T47D (cell line): ENCODE measurements at places on chromosomes 1 and 21.

DNA sequence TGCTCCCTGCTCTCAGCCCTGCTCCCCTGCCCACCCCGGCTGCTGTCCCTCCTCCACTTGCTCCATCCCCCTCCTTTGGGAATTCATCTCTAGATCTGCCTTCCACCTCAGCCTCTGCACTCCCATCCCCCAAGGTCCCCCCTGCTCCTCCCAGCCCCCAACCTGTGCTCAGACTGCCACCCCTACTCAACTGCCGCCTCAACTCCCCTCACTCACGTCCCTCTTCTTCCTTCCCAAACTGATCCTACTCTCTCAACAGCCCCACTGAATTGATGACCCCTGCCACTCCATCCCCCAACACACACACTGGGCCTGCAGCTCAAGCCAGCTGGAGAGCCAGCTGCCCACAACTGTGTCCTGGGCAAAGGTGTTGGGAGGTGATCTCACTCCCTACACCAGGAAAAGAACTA is 15.8 kb upstream of the ETV3L start:
- DNase-seq, result no peak

GRCh38 chr1:1157914-1158710 is 15.6 kb upstream of the TTLL10 start:
- peak; percentile 44 for DNase-seq

DNA sequence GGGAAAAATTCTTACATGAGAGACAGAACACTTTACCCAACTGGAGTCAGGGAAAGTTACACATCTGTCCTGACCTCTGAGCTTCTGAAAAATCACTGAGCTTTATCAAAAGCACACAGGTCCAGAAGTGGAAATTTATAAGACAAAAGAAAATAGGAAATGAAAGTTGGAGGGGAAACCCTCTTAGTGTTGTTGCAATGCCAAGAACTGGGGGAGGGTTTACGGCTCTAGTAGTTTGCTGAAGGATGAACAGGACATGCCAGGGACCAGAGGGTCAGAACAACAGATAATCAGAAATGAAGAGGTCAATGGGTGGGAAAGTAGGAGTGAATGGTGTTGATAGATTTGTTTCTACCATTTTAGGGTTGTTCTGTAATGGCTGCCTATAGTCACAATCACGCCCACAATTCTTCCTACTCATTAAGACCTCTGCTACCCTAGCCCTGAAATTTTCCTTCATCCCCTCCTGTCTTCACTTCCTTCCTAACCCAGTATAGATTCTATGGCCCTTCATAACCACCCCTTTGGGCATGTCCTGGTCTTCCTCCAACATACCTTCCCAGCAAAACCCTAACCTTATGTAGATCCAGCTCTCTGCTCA is 30.3 kb upstream of the FMOD start:
- DNase-seq, result no peak

DNA sequence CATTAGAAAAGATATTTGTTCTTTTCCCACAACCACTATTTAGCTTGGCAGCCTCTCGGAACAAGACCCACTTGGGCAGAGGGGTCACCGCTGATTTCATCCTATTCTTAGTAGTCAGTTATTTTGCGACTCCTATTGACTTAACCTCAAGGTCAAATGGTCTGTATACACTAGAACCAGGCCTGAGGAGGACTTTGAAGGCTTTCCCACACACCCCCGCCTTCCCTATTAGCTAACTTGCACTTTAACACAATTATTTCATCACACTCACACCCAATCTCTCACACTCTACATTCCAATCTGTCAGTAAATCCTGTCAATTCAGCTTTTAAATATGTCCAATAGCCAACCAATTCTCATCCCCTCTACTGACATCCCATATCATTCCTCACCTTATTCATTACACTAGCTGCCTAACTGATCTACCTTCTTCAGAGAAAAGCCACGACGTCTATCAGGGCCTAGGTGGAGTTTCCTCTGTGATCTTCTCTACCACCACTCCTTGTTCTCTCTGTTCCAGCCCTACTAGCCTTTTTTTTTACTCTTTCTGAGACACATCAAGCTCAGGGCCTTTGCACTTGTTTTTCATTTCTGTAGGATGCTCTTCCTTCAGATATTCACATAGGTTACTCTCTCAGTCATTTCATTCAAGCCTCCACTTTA is 1.0 kb upstream of the NIBAN1 start:
- no peak for DNase-seq

DNA sequence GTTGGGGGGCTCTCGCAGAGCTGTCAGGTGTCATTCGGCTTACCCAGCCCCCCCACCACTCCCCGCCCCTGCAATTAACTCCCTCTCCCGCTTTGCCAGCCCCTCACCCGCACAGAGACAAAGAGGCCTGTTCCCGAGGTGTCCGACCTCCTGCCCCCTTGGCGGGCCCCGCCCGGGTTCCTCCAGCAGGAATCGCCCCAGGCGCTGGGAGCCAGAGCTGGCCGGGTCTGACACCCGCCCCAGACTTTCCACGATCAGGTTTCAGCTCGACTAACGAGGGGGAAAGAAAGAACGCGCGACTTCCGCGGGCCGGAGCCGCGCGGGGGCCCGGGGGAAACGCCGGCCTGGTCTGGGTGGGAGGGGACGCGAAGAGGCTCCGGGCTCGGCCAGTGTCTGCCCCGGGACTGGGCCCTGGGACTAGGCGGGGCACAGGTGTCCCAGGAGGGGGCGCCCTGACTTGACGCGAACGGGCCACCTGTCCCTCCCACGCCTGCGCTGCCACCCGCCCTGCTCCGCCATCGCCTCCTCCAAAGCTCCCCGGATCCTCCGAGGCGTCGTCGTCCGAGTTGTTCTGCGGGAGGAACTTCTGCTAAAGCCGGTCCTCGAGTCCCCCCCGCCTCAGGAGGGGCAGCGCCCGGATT is 36.4 kb upstream of the HHAT start:
- peak; percentile 88 for DNase-seq

- no peak for DNase-seq
These were observed 25.3 kb downstream of the DPH5 start for GRCh38 chr1:101000131-101000873.

DNA sequence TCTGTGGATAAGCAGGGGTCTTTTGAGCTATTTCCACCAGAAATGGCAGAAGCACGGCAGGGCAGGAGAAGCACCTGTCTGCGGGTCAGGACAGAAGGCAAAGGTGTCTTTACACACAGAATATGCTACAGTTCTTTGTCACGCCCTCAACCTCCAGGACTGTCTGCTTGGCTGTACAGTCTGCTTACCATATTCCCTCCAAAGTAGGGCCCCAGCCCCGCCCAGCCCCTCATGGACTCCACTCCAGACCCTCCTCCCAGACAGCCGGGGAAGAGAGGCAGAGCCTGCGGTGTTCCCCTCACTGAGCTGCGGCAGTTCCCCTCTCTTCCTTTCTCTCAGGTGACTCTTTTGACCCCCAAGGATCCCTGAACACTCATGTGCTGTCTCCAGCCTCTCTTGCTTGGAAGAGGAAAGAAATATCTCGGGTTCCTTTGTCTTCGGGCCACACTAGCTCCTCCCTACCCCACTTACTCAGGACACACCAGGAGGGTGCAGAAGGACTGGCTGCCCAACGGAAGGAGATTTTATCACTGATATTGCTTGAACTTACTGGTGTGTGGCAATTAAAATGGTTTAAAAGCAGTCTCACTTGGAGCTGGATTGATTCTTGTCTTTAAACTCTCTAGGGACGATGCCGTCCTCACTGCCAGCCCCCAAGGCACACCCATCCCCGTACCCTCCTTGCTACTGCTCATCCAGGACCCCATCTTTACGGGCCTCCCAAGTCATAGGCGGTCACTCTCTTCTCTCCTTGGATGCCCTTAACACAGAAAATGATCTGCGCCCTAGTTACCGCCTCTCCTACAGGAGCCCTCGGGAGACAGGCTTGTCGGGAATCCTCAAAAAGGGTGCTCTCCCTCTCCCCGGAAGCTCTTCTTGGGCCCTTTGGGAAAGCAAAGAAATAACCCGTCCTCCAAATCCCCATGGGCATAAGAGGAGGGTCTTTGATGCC is 169.7 kb downstream of the TOMM20 start:
- DNase-seq, result no peak

- DNase-seq, result no peak
These were observed 17.3 kb downstream of the CSF1 start for GRCh38 chr1:109927911-109928321.

- no peak for DNase-seq
These were observed 30.5 kb downstream of the MATN1 start for GRCh38 chr1:30692948-30693301.

GRCh38 chr1:76250271-76250670 is 175.7 kb downstream of the ST6GALNAC3 start:
- DNase-seq, result no peak

DNA sequence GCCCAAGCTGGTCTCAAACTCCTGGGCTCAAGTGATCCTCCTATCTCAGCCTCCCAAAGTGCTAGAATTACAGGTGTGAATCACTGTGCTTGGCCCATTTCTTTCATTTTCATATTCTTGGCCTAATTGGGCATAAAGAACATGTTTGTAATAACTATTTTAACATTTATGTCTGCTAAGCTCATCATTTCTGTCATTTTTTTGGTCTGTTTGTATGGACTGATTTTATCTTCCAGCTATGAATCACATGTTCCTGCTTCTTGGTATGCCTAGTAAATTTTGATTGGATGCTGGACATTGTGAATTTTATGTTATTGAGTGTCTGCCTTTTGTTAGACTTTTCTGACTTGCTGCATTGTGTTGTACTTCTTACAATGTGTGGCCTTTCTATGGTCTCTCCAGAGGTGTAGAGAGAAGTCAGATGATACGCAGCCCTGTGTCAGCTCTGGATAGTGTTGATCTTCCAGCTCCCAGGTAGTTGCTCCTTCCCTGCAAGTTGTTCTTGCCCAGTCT is 39.0 kb upstream of the PPM1J start:
- no peak for DNase-seq

DNA sequence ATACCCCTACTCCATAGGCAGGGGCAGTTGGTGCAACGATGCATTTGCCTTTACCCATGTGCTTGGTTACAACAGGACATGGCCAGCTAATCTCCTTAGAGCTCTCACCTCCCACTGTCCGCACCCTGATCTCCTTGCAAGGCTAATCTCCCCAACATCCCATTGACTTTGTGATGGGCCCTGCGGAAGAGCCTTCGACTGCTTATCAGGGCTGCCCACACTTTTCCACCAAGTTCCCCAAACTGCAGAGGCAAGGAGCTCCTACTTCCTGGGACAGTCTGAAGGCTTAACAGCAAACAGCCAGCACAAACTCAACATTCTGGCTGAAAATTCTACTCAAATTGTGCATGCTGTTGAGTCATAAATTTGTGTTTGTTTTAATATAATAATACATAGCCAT is 36.0 kb downstream of the C1orf94 start:
- DNase-seq, result no peak

DNA sequence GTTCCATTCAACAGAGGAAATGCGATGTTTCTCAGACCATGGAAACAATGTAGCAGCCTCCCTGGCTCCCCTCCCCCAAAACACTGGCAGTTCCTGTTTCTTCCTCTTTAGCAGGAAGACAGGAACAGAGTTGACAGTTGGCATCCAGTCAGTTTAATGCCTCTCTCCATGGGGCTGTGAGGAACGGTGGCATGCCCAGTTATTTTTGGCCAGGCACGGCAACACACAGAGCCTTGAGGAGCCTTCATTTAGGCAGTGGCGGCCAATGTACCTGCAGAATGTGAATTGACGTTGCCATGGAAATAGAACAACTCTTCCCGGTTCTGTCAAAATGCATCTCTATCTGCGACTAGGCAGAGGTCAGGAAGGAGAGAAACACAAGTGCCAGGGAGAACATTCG is 330.6 kb downstream of the DSCAM start:
- DNase-seq, result peak; percentile 62

DNA sequence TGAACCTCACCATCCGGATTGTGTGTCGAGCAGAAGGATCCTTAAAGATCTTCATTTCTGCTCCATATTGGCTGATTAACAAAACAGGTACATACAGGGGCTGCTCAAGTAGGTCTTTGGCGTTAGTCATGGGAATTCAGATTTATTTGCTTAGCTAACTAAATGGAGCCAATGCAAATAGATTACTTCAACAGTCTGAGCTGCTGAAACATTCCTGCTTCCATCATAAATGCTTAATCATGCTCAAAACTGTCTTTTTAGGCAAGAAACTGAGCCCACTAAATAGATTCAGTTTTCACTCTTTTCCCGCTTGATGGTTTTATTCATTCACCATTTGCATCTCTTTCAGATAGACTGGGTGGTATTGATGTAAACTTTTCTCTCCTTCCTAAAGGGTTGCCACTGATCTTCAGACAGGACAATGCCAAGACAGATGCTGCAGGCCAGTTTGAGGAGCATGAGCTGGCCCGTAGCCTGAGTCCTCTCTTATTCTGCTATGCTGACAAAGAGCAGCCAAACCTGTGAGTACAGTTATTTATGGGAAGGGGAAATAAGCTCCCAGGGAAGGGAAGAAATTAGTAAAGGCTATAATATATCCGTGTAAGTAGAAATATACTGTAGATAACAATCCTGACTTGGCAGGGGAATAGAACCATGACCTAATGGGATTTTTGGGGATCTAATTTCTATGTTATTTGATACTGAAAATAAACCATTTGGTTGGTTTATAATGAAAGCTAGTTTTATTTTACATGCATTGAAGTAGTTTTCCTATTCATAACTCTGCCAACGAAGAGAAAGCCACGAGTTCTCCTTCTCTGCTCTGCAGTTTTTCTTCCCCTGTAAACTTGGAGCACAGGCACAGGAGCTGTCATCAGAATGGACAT is 126.4 kb downstream of the VPS13D start:
- DNase-seq, result peak; percentile 71

GRCh38 chr1:196717868-196718267 is 56.8 kb upstream of the CFHR3 start:
- DNase-seq, result no peak

GRCh38 chr1:156584813-156585212 is 5.3 kb downstream of the TTC24 start:
- no peak for DNase-seq

- no peak for DNase-seq
These were observed 15.1 kb upstream of the TUT4 start for GRCh38 chr1:52567943-52568342.

GRCh38 chr1:182890927-182891610 is 51.9 kb downstream of the DHX9 start:
- DNase-seq, result no peak

DNA sequence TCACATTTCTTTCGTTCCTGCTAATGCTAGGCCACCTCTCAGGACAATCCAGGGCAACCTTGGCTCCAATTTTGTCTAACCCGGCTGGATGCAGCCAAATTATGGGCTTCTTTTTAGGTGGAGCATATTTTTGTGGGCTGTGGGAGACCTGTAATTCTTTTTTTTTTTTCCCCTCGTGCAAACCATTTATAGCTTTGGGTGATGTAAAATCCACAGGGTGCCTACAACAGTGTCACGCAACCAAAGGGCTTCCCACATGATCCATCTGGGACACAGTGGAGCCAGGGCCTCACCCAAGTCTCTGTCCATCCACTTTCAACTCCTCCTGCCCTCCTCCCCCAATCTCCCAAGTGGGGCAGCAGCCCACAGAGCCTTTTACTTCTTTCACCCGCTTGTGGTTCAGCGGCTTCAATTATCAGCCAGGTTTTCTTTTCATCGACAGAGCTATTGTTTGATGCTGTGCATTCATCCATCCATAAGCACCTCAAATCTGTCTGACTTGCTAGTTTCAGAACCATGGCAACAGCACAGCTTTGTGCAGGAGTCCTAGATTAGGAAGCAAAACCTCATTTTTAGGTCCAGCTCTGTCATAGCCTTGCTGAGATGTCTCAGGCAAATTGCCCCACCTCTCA is 10.0 kb upstream of the OVAAL start:
- no peak for DNase-seq

GRCh38 chr1:30054126-30054525 is 669.3 kb downstream of the MATN1 start:
- no peak for DNase-seq

- no peak for DNase-seq
These were observed 134.2 kb downstream of the GDAP2 start for GRCh38 chr1:117795190-117795589.

GRCh38 chr1:161021970-161022353 is 1.0 kb upstream of the F11R start:
- no peak for DNase-seq
